ENCODE measurements at places on chromosomes 2 and 18.

- no peaks in the 10 kb centered on the region for H3K36me3 ChIP-seq
- peak; percentile 31 for DNase-seq
- H3K27ac ChIP-seq, result no peak overlapping the region
- H3K4me1 ChIP-seq, result no peaks in the 10 kb centered on the region
- no peaks in the 10 kb centered on the region for H3K27me3 ChIP-seq
- no peak overlapping the region for H3K4me3 ChIP-seq
Observed at GRCh38 chr2:200703127-200703925, 108.4 kb upstream of the BZW1 start.

GRCh38 chr2:230669386-230669950 lies 43.2 kb upstream of the CAB39 start:
- no peaks in the 10 kb centered on the region for H3K36me3 ChIP-seq
- DNase-seq, result no peak
- no peak overlapping the region for H3K27ac ChIP-seq
- peaks cover 6% of the 10 kb centered on the region for H3K4me1 ChIP-seq

- DNase-seq, result no peak
- H3K4me1 ChIP-seq, result peaks cover 27% of the 10 kb centered on the region
- peaks cover 7% of the 10 kb centered on the region for H3K27me3 ChIP-seq
- no peak overlapping the region for H3K4me3 ChIP-seq
Observed at GRCh38 chr2:9154061-9154460, 52.6 kb upstream of the ASAP2 start.

DNA sequence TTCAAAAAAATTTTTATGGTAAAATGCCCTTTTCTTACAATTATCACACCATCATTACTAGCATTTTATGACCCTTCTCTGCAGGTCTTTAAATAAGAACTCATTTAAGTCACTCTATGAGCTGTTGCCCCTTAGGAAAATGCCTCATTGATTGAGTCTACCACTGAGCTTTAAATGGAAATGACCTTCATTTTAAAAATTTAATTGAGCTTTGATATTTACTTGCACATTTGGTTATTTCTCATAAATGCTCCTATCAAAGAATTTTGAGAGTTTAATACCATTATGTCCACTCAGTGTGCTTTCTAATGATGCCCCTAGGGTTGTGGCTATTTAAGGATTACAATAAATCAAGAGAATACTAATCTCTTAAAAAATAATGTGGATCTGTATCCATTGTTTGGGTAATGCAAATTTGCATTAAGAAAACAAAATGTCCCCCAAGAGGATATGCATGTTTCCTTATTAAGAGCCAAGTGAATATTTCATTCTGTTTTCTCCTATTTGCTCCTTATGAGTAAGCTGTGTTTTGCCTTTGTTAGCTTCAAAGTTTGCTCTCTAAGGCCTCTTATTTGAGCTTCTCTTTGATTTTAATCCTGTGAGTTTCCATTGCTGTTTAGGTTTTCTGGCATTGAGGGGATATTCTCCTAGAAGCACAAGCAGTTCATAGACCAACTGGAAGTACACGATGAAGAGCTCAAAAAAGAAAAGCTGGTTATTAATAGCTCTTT lies 69.8 kb downstream of the CERS6 start:
- DNase-seq, result no peak
- H3K36me3 ChIP-seq, result no peaks in the 10 kb centered on the region
- no peak overlapping the region for H3K4me3 ChIP-seq
- H3K4me1 ChIP-seq, result peaks cover 44% of the 10 kb centered on the region

GRCh38 chr2:758073-758820 lies 81.0 kb upstream of the TMEM18 start:
- no peaks in the 10 kb centered on the region for H3K4me1 ChIP-seq
- H3K36me3 ChIP-seq, result no peaks in the 10 kb centered on the region
- no peak overlapping the region for H3K4me3 ChIP-seq
- H3K27me3 ChIP-seq, result no peaks in the 10 kb centered on the region
- H3K27ac ChIP-seq, result no peak overlapping the region
